Stimulated activated CD4-positive, alpha-beta T cell treated with anti-CD3 and anti-CD28 coated beads, Interleukin-1b, Interleukin-23, amount 100 ng/mL, for 24 hours (primary cell): ENCODE measurements at places on chromosomes 2 and 18.

- no peak for DNase-seq
These were observed 67.7 kb upstream of the NEDD4L start for GRCh38 chr18:57976230-57976773.

- DNase-seq: no peak
These were observed 2.6 kb downstream of the CAB39 start for GRCh38 chr2:230715201-230715600.

DNA sequence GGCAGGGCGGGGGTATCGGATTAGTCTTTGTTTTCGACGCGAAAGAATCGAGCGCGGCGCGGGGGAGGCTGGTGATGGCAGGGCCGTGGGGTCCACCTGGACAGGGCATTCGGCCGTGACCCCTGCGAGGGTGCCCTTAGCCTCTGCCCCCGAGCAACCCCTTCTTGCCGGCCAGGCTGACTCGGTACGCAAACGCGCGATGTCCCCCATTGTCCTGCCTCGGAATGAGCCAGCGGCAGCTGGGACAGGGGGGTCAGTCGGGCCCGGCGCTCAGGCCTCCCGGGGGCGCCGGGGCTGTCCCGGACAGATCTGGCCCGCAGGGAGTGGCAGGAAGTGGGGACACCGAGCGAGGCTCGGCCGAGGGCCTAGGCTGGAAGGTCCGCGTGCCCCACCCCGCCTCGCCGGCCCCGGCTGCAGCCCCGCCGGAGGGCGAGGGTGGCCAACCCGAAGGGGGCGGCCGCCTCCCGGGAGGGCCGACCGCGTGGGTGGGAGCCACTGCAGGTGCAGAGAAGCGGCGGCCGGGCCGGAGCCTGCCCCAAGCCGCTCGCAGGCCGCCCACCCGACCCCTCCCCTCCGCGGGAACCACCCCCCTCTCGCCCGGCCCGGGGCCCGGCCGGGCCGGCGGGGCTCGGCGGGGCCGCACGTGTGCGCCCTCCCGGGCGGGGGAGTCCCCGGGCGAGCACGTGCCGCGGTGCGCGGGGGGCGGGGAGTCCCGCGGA is at the start of gene TET3:
Gene TET3 (plus strand): TSS at position 708 of the 719 bp plus-strand sequence. CDS start 1,494 bp downstream, outside the sequence.
- peak; percentile 61 for DNase-seq

- DNase-seq: no peak
These were observed 27.0 kb downstream of the OSR1 start for GRCh38 chr2:19331450-19331849.

DNA sequence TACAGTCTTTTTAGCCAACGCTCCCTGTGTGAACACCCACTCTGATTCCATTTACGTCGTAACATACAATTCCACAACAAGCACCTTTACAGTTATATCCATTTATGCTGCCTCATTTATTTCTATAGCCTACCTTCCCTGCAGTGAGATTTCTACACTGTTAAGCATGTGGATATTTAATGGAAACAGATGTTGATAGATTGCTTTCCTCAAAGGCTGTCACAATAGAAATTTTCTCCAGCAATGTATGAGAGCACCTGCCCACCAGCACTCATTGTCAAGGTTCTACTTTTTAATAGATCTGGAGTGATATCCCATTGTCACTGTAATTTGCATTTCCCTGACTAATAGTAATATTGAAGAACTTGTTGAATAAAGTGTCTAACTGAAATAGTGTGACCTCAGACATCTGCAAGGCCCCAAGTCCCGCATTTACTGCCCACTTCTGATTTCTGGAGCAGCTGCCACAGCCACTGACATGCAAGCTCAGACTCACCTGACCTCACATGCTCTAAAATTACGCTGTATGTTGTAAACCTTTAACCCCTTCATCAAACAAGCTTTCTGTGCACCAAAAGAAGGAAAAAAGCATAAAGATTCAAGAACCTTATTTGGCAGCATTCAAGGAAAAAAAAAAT is 295.1 kb downstream of the CNTNAP5 start:
- no peak for DNase-seq

- no peak for DNase-seq
These were observed 544.2 kb downstream of the SATB2 start for GRCh38 chr2:198913394-198914152.

DNA sequence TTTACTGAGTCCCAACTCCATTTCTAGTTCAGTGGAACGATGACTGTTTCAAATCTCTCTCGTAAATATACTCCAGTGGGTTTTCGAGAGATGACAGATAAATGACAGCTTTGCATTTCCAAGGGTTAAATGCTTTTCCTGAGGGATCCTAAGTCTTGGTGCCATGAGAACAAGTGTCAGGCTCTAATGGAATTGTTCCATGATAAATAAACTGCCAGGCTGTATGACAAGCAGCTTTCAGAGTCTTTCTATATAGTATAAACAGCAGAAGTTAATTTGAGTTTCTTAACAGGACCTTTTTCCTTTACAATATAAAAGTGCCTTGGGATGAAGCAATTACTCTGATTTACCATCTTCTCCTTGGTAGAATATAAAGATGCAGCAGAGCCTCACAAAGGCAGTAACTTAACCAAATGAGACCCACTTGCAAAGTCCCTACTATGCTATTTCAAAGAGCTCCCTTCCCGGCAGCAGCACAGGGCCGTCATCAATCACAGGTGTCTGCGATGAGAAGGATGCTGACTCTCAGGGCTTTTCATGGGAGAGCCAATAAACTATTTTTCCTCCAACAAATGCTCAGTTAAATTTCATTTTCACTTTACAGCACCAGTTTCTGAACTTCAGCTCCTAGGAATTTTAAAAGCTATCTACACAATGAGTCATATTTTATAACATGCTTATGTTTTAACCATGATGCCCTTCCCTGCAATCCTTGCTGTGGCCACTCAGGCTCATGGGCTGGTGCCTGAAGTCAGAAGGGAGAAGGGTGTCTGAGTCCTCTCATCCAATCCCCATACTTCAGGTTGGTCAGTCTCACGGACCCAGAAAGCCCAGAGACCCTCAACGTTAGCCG is 123.8 kb downstream of the AFF3 start:
- DNase-seq: no peak

- DNase-seq: no peak
These were observed 162.2 kb downstream of the PRPF40A start for GRCh38 chr2:152555048-152555447.

- DNase-seq: no peak
These were observed 59.0 kb downstream of the BARD1 start for GRCh38 chr2:214750529-214750928.

- no peak for DNase-seq
These were observed 67.9 kb downstream of the LRRFIP1 start for GRCh38 chr2:237695201-237695780.

GRCh38 chr18:32884543-32884942 is 111.7 kb upstream of the KLHL14 start:
- DNase-seq: no peak

DNA sequence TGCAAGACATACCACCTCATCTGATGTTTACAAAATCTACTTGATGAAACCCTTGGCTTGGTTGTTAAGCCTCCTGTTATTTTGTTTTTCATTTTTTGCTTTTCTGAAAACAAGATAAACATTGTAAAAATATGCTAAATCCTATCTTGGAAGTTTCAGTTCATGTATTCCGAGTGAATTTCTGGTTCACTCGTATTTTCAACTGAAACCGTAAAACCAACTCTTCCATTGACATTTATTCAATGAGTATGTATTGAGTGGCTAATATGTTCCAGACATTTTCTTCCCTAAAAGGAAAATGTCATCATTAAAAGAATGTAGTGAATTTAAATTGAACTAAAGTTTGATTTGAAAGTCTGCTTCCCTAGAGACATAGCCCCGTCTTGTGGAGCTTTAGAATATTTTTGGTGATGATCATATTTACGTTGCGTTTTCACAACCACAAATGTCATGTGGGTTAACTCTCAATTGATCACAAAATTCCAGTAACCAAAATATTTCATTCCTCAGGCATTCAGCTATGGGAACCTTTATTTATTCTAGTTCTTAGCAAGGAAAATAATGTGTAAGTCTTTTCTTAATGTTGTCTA is 204.2 kb downstream of the MBD2 start:
- no peak for DNase-seq

DNA sequence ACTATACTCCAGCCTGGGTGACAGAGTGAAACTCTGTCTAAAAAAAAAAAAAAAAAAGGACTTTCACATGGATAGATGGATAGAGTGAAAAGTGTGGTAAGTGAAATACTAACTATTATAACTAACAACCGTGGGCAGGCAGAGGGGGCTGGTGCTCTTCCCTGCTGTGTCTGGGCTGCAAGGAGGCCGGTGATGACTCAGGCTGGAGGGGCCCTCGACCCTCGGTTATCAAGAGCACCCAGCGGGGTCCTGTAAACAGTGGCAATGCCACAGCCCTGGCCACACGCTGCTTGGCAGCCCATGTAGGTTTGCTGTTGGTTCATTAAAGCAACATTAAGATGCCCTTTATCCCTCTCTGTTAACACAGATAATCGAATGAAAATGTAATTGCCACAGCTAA is 184.8 kb upstream of the RAB12 start:
- DNase-seq: no peak
